NCI-H1930 (cell line): ENCODE measurements at places on chromosomes 1 and 21.

DNA sequence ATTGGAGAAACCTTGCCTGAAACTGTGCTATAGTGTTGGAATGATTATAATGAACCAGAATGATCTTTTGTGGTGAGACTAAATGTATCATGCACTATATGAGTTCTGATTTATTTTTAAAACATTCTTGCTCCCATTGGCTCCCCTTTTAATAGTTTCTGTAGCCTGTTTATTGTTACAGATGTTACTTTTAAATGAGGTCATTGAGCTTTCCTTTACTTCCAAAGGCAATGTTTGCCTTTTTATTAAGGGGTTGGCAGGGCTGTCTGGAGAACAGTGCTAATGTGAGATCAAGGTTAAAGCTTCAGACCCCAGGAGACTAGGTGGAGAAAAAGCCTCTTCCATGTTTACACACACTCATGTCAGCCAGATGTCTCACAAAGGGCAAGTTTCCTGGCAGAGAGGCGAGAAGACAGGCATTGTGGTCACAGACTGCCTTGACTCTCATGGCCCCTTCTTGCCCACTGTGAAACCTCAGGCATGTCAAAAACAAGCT is 120.6 kb upstream of the RAVER2 start:
- DNase-seq, result no peak

DNA sequence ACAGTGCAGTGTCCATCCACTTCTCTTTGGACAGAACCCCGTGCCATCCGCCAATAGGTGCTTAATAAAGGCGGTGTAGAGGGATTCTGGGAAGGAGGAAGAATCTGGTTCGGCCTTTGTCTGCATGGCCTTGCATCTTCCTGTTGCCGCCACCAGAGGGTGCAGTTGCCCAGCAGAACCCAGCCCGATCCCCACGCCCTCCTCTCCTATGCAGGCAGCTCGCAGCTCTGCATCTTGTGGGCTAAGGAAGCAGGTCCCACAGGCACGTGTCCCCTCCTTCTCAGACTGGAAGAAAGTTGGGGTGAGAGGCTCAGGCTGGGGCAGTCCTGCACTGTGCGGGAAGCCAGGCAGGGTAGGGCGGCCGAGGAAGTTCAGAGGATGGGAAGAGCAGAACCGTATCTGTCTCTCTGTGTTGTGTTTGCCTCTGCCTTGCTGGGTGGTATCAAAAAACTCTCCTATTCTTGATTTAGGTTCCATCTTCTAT is 20.8 kb downstream of the NAV1 start:
- DNase-seq, result peak; percentile 54

GRCh38 chr1:201647094-201647493 is 108.2 kb downstream of the NAV1 start:
- no peak for DNase-seq

- DNase-seq, result no peak
Observed at GRCh38 chr21:39066829-39067780, 116.1 kb downstream of the PSMG1 start.

DNA sequence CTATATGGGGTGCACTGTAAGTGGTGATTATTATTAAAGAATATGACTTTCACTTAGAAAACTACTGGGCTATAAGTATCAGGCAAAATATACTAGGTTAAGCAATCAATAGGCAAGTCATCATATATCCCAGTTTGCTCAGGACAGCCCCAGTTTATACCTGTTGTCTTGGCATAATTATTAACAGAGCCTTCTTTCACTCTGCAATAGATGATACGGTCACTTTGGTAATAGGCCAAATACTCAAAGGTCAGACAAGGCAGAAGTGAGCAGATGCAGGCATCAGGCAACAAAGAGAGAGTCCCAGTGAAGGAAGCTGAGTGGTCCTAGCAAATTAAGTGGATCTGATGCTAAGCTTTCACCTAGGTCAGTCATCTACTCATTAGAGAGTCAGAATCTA is 599.9 kb downstream of the LMO4 start:
- no peak for DNase-seq

- no peak for DNase-seq
Observed at GRCh38 chr1:201786824-201787223, 42.1 kb upstream of the IPO9 start.

GRCh38 chr21:34815831-34816705 is 147.3 kb downstream of the CLIC6 start:
- DNase-seq, result no peak

DNA sequence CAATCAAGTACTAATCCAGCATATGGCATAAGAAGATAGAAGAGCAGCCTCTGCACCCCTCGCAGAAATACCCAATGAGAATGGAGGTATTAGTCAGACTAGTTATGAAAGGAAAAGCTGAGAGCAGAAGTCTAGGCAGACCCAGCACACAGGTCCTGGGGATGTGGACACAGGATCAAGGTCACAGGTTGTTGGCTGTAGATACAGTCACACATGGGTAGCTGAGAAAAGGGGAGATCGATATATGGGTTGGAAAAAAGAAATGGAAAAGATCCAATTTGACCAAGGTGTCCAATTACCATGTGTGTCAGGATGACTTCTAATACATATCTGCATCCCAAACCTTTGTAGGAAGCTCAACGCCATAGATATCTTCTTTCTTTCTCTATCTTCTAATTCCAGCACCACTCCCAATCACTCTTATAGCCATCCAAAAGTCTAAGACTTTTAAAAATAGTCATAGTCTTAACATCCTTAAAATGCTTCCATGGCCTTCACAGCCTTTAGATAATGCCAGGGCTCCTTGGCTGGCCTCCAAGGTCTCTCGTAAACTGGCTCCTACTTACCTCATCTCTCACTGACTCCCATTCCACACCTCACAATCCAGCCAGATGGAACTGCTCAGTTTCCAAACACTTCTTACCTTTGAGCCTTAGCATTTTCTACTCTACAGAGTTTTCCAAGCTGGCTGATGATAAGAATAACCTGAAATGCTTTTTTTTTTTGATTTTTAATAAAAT is 8.3 kb upstream of the ZC3H11B start:
- no peak for DNase-seq

DNA sequence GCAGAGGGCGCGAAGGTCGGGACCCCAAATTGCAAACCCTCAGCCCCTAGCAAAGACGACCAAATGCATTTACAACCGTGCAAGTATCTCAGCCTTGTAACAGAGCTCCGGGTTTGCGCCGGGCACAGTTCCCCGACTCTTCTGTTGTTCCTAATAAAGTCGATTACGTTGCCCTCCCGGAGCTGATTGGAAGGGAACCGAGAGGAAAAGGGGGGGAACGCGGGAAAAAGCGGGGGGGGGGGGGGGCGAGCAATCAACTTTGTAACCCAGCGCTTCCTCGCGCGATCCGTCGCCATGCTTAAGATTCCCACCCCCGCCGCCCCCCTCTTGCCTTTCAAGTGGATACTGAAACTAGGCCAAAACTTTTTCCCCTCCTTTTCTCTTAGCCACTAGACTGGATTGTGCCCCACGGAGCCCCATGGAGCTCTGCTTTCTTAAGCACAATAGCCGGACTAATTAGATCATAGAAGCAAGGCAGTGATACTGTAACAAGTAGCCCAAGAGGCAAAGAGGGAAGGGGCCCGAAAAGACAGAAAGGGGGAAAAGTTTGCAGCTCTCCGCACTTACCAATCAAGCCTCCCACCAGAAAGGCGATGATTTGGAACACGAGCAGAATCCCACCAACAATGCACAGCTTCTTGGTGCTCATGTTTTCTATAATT is 565 bp downstream of the WLS start:
- DNase-seq, result no peak

DNA sequence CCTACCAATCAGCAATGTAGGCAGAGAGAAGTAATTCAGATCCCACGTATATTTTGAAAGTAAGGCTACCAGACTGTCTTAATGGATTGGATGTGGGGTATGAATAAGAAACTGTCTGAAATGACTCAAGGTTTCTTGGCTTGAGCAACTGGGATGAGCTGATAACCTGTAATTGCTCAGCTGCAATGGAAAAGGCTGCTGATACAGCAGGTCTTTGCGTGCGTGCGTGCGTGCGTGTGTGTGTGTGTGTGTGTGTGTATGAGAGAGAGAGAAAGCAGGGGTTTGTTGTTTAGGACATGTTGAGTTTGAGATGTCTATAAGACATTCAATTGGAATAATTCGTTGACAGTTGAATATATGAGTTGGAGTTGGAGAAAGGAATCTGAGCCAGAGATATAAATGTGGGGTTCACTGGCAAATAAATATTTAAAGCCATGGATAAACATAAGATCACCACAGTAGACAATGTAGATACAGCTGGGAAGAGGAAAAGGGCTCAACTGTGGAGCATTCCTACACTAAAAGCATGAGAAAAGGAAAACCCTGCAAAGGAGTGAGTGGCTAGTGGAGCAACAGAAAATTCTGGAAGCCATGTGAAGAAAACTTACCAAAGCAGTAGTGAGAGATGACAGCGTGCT is 72.9 kb downstream of the UCHL5 start:
- DNase-seq, result no peak

GRCh38 chr1:67031121-67031858 is 22.7 kb downstream of the SLC35D1 start:
- DNase-seq, result no peak

GRCh38 chr1:169146576-169147214 is 40.2 kb downstream of the ATP1B1 start:
- no peak for DNase-seq

DNA sequence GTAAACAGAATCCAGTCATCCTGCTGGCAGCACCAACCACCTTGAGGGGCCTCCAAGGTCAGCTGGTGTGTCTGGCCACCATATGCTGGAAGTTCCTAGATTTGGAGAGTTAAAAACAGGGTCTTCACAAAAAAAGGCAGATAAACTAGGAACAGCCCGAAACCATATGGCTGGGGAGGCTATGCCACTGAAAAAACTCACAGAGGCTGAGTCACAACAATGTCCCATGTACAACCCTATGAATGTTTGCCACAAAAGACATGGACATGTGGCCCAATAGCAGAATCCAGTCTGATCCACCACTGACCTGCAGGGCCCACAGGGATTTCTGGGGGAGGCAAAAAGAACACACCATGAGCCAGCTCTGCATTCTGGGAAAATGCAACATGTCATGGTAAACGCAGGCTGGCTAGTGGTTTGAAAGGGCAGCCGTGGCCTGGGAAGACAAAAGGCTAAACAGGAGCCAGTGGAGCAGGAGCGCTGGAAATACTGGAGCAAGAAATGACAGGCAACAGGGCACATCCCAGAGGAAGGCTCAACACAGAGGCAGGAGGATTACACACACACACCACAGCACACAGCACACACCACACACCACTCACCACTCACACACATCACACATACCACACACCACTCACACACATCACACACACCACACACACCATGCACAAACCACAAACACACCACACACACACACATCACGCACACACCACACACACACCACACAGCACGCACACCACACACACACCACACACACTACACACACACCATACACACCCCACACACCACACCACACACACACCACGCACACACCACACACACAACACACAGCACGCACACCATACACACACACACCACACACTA is 55.4 kb downstream of the HSF2BP start:
- DNase-seq, result no peak

- DNase-seq, result no peak
Observed at GRCh38 chr1:78113156-78113916, 67.6 kb downstream of the GIPC2 start.

DNA sequence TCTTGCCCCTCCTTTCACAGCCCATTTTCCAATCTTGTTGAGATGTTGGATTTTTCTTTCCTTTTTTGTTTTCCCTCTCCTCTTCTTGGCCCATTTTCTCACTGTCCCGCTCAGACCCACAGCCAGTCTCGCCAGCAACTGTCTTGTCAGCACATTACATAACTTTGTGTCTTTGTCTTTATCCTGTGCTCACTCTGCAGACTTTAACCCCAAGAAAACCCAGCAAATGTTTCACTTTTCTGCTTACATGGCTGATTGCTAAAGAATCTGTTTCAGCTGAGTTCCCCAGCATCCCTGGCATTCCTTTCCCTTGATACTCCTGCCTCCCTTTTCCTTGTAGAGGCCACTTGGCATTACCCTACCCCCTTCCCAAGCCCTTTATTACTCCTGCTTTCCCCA is 74.6 kb downstream of the ZNF648 start:
- no peak for DNase-seq

DNA sequence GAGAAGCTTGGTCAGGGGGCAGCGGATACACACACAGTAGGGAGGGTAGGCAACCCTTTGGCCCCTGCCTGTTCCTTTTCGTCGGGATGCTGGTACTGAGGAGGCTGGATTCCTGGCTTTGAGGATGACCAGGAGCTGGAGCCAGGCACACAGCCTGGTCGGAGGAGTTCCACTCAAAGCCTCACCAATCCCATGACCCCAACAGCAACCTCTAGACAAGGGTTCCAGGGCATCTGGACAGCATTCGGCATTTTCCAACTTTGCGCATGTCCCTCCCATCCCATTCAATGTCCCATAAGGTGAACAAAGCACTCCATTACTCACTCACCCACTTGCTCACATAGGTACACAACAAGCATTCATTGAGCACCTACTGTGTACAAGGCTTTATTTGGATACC is 42.6 kb upstream of the HMGB4 start:
- DNase-seq, result no peak

DNA sequence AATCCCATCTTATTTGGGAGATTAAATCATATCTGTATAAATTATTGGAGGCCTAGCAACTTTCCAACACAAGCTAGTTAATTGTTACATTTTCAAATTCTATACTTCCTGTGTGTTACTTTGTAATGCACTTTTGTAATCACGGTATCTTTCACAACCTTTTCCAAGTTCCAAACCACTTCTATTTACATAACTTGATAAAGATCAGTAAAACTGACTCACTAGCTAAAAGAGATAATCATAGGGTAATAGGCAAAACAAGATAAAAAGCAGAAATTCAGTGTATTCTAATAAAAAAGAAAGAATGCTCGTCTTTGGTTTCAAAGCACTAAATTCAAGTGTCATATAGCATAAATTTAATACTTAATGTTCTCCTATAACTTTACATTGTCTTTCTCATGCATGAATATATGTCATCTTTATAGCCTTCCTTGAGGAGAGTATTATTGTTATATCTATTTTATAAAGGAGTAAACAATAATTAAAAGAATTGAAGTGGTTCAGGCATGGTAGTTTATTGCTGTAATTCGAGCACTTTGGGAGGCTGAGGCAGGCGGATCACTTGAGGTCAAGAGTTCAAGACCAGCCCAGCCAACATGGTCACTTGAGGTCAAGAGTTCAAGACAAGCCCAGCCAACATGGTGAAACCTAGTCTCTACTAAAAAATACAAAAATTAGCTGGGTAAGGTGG is 66.4 kb downstream of the RGS13 start:
- DNase-seq, result no peak

DNA sequence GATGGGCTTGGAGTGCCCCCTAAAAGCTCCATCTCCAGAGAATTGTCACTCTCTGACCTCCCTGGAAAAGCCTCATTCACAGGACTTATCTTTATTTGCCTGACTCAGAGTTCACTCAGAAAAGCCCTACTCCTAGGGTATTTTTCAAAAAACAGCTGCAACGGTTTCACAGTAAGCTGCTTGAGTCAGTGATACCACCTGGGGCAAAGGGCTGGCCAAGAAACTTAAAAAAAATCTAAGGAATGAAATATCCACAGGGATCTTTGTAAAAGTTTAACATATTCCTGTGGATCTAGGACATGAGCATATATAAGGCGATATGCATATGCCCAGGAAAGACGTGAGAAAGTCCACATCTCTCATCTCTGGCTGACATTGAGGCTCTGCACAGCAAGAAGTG is 33.8 kb upstream of the TSPAN2 start:
- DNase-seq, result no peak

- DNase-seq, result no peak
Observed at GRCh38 chr1:64691626-64692025, 53.2 kb upstream of the RAVER2 start.
